ENCODE measurements at places on chromosomes 7 and 10.

DNA sequence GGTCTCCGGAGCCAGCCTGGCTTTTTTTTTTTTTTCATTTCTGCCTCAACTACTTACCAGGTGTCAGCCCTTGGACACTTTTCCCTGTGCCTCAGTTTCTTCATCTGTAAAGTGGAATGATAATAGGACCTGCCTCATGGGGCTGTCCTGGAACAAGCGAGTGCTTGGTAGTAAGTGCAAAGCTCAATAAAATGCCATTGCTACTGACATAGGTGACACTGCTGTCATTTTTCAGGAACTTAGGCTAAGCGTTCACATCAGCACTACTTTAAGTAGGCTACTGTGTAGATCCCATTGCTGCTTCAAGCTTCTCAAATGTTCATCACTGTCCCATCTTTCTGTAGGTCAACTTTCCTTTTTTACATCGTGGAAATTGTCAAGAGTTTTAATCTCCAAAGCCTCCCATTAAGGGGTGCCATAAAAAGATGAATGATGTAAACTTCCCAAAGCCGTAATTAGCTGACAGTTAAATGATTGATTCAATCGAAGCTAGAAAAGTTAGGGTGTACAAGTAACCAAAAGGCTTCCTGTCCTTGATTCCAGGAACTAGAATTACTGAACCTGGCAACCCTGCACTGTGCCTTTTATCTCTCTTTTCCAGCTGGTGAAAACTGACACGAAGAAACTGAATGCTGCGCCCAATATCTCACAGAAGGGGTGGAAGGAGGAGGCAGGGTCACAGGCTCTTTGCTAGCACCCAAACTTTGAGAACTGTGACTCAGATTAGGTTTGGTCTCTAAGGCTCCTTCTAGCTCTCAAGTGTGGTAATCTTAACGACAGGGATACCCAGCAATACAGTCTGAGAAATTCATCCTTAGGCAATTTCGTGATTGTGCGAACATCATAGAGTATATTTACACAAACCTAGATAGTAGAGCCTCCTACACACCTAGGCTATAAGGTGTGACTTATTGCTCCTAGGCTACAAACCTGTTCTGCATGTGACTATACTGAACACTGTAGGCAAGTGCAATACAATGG lies 861 bp upstream of the USP6NL start:
- DNase-seq: no peak

- DNase-seq: no peak
These were observed 99.3 kb upstream of the SHH start for GRCh38 chr7:155911471-155912105.

- no peak for DNase-seq
These were observed 119.6 kb downstream of the TES start for GRCh38 chr7:116329686-116330503.

DNA sequence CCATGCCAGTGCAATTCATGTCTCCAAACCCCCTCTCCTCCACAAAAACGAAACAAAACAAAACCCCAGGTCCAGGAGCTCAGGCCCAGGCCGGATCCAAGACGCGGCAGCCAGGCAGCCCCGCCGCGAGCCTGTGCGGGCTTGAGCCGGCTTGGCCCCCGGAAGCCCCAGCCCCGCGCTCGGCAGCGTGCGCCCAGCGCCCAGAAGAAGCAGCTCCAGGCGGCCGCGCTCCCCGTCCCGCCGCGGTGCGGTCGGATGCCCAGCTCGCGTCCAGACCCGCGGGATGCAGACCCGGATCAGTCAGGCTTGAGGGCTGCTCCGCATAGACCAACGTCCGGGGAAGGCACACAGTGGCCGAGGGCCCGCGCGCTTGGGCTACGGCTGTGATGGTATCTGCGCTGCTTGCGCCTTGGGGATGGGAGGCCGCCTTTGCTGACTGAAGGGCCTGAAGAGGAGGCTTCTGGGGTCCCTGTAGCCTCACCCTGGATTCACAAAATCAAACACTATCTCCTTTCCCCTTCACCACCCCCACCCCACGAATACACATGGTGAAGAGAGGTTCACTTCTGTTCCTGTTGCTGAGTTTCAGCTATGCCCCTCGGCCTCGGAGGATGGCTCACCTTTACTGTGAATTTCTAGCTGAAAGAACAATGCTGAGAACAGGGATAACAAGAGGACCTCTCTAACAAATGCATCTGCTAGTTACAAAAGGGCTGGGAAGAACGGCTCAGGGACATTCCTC lies 79.9 kb upstream of the EN2 start:
- no peak for DNase-seq

DNA sequence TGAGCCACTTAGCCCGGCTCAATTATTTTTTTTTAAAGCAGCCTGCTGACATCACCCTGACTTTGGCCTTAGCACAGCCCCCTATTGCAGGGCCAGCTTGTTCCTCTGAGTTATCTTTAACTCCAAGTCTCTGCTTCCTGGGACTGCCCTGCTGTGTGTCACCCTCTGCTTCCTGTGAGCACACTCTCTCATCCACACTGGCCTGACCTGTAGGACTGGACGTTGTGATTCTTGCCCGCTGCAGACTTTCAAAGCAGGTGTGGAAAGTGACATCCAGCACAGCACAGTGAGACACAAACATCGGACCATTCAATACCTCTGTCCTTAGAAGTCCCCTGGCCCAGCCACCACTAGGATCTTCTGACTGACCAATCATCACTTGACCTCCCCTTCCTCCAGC lies 26.4 kb upstream of the HSPA12A start:
- no peak for DNase-seq
